CD14-positive monocyte (primary cell): ENCODE measurements at places on chromosomes 2 and 18.

DNA sequence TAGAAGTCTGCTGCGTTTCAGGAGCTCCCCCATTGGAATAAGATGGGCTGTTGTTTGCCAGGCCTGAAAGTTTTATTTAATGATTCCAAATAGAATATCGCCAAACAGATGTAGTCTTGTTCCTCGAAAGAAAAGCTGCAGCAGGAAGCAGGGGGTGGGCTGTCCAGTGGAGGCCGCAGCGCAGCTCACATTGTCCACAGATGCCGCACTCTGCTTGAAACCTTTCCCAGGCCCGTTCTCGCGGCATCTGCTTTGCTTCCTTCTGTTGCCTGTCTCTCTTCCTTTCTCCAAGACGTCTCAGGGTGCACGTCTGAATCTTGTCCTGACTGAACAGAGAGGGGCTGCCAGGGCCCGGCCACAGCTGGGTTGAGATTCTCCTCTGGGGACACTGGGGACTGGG, 12.4 kb upstream of the IGFBP2 start:
- DNase-seq, result no peak

DNA sequence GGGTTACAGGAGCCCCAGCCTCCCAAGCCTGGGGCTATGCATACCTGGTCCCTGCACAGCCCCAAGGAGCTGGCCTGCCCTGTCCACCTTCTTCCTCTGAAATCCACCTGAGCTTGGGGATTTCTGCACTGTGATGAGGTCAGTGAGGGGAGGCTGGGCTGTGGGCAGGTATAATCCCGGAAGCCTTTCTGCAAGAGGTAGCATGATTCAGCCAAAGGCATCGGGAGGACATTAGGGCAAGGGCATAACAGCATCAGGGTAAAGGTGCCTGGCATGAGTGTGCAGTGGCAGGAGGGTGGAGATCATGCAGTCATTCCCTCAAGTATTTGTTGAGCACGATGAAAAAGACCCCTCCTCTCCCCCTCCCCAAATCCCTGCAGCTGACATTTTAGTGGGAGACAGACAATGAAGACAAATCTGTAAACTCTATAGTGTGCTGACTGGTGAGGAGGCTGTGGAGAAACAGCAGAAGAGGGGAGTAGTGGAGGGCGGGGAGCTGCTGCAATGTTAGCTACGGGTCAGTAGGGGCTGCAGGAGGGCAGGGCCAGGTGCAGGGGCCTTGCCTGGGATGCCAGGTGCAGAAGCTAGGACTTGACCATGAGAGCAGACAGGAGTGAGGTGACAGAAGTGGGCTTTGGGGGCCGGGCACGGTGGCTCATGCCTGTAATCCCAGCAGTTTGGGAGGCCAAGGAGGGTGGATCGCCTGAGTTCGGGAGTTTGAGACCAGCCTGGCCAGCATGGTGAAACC, 18.7 kb downstream of the ZFP36L2 start:
- DNase-seq, result no peak

DNA sequence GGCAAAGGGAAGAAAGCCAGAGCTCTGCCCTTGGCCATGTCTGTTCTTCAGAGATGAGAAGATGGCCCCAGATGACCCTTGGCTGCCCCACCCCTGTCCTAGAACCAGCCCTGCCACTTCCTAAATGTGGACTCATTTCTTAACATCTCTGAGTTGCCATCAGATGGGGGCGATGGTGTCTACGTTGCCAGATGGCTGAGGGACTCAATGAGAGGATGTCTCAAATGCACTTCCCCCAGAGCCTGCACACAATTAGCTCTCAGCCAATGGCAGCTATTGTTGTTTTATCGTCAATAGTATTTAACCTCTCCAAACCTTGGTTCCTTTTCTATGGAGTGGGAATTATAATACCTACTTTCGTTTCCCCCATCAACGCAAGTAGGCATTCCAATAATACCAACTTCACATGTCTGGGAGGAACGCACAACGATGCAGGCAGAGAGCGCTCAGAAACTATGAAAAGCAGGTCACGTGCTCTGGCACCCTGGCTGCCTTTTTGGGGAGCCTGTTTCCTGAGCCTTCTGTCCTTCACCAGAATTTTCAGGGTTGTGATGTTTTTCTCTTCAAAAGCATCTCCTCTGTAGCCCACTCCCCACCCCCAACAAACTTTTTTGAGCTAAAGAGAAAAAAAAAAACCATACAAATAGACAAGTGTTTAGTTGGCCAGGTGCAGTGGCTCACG, 100.3 kb downstream of the MCFD2 start:
- no peak for DNase-seq

GRCh38 chr2:217933617-217933993, 69.2 kb downstream of the TNS1 start:
- no peak for DNase-seq

DNA sequence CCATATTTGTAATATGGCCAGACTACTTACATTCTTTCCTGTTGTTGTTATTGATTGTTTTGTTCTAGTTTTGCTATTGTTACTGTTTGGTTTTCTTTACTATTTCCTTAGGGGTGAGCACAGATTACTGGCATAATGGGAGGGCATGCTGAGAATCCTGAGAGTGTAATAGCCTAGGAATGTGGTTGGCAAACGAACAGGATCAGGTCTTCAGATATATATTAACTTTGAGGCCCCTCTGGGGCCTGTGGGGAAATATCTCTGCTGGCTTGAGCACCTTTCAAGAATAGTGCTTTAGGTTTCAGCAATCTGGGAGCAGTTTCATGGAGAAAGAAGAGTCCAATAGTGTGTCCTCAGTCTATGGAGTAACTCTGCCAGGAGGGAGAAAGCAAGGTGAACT, 144.4 kb downstream of the THSD7B start:
- no peak for DNase-seq

DNA sequence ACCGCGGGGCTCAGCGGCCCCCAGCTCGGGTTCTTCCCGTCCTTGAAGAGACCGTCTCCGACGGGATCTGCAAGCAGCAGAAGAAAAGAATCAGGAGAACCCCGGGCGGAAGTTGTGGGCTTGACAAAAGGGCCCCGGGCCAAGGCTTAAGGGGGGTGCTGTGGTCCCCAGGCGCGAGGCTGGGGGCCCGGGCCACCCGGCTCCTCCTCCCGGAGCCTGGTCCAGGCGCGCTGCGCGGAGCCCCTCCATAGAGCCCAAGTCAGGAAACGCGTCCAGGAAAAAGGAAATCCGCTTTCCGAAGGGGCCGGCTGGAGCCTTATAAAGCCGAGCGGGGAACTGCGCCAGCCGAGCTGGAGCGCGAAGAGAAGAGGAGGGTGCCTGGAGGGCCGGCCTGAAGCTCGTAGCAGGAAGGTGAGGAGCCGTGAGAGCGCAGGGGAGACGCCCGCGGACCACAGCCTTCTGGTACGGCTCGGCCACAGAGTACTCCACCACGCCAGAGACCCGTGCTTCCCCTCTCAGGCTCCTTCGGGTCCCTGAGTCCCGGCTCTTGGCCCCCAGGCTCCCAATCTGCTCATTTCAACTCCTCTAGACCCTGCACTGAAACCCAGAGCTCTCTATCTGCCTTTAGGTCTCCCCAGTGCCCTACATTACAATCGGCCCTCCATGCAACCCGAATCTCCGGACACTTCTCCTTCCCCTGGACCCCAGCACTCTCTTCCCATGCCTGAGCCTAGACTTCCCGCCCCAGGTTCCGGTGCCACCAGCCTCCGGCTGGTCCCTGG, 554 bp downstream of the FEV start:
- DNase-seq, result no peak

GRCh38 chr2:36526226-36526625, 71.7 kb downstream of the FEZ2 start:
- DNase-seq, result no peak

DNA sequence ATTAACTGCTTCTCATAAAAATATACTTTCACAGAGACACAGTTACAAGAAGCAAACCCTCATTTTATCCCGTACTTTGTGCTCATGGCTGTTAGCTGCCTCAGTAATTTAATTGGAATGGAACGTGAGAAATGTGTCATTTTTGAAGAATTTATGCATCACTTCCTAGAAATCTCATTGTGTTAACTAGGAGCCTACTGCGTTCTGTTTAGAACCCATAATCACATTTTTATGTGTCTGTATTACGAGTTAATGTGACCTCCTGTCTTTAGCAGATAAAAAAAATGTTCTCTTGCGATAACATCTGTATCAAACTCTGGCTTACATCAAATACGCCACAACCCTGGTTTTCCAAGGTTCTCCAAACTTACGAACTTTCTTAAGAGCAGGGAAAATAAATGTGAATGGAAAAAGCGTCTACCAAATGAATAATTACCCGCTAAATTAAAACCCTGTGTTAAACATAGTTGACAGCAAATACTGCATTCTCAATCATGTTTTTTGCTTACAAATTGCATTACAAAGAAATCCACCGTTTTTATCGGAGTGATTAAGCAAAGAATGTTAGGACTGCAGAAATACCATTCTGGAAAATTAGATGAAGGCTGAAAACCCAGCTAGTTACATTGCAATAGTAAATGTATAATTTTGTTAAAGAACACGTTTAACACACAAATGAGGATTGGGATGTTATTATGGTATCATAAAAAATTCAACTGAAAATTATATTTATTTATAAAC, 12.1 kb upstream of the GBX2 start:
- DNase-seq, result no peak

DNA sequence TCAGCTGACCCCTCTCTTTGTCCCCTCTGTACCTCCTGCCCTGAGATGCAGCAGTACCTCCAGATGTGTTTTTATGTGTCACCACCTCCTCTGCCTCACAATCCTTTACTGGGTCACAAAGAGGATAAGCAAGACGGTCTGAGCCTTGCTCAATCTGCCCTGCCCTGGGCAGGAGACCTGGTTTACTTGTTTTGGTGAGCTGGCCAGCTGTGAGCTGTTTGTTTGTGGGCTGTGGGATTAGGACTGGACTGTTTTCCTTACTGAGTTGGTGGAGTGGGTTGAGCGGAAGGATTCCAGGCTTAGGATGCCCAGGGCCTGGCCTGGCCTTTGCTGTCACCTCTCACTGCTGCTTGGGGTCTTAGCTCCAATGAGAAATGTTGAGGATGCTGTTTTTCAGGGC, 299.5 kb downstream of the SRBD1 start:
- DNase-seq, result no peak
